SHP77 treated with DMSO at 0.1 percent for 48 hours (cell line): ENCODE measurements at places on chromosomes 16 and 17.

DNA sequence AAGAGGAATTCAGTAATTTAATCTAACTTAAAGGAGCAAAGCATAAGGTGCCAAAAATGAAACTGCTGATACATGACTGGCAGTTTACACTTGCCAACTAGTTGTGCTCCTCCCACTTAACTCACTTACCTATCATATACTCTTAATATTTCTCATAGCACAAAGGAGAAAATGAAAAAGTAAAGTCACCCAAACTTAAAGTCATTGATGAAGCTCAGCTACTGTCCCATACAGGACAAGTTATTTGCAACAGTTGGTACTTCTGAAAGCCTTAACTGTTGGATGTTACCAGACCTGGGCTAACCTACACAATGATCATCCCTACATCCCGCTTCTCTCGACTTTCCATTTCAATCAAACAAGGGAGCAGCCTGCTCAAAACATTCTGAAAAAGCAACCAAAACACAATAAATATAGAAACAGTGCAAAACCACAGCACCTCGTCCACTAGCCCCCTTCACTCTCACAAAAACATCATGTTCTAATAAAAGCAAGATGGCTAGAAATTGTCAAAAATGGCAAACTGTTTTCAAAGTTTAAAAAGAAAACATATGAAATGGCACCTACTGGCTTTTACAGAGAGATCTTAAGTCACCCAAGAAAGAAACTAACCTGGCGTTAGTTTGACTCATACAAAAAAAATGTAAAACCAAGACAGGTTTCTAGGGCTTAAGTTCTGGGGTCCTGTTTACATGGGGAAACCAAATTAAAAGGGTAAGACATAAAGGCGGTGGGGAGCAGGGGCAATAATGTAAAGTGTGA lies 868 bp downstream of the MED13 start:
- DNase-seq: no peak

DNA sequence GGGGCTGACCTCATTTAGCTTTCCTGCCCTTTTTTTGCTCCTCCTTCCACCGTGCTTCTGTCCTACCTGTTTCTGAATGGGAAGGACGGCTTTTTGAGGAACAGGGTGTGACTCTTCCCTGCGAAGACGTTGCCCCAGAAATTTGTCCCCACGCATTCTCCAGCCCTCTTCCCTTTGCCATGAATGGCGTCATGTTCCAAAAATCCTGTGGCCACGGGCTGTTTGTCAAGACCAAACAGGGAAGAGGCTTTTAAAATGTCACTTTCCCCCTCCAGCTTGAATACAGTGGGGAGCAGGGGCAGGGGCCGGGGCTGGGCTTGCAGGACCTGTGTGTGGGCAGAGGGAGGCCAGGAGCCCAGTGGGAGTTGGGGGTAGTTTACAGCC lies 13.9 kb downstream of the MPRIP start:
- no peak for DNase-seq

- no peak for DNase-seq
These were observed 15.2 kb downstream of the FLOT2 start for GRCh38 chr17:28882154-28882895.

GRCh38 chr17:1735834-1736347 lies 6.8 kb upstream of the SERPINF2 start:
- no peak for DNase-seq

DNA sequence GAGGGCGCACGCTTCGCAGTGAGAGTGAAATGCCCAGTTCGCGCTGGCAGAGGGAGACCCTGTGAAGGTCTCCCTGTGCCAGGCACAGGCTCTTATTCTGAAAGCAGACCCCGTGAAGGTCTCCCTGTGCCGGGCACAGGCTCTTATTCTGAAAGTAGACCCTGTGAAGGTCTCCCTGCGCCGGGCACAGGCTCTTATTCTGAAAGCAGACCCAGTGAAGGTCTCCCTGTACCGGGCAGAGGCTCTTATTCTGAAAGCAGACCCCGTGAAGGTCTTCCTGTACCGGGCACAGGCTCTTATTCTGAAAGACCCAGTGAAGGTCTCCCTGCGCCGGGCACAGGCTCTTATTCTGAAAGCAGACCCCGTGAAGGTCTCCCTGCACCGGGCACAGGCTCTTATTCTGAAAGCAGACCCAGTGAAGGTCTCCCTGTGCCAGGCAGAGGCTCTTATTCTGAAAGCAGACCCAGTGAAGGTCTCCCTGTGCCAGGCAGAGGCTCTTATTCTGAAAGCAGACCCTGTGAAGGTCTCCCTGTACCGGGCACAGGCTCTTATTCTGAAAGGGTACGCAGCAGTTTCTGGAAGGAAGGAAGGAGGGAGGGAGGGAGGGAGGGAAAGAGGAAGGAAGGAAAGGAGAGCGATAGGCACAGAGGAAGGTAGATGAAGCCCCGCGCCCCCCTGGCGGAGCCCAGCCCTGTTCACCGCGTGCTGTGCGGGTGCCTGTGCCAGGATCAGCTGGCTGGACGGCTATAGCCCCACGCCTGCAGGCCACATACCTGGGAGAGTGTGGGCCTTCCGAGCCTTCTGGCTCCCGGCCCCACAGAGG lies 55.3 kb downstream of the WDR45B start:
- DNase-seq: peak; percentile 68

DNA sequence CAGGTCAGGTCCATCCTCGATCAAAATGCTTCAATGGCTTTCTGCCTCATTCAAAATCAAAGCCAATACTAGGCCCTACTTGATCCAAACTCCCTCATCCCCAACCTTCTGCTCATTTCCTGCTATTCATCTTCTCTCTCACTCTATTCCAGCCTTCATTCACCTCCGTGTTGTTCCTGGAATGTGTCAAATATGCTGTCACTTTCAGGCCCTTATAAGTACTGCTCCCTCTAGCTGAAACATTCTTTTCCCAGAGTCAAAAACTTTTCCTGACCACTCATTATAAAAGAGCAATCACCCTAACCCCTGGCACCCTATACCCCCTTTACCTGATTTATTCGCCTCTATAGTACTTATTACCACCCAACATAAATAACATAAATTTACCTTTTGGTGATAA lies 303.7 kb upstream of the PMFBP1 start:
- no peak for DNase-seq

GRCh38 chr17:17993366-17993765 lies 20.7 kb downstream of the DRC3 start:
- DNase-seq: no peak

DNA sequence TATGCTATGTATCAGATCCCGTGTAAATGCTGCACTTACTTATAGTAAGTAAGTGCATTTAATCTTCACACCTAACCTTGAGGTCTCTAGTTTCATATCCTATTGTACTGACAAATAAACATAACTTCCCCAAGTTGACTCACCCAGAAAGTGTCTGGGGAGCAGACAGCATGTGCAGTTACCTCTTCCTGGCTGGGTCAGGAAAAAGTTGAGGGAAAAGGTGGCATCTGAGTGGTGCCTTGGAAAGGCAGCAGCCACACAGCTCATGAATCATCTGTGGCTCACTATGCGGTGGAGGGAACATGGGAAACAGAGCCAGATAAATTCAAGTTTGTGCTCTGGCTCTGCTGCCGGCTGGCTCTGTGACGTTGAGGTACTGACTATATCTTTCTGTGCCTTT lies 382.0 kb upstream of the DYNLRB2 start:
- DNase-seq: no peak

- no peak for DNase-seq
These were observed 834 bp downstream of the MRPL12 start for GRCh38 chr17:81703747-81704654.

GRCh38 chr16:71425746-71426068 lies 16.1 kb downstream of the TLE7 start:
- no peak for DNase-seq

DNA sequence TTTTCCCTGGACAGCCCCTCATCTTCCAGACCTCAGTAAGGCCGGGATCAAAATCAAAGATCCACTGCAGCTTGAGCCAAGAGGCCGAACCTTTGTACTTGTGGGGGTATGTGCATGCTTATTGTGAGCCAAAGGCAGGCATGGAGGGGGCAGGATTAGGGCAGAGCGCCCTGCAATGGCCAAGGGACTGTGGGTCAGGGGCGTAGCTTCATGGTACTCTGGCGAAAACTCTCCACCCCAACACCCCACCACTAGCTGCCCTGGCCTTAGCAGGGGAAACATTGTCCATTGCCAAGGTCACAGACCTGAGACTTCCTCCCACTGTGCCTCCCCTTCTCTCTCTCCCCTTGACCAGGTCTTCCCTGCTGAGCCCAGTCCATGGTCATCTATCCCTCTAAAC lies 90.1 kb downstream of the TMEM132E start:
- DNase-seq: no peak

- DNase-seq: no peak
These were observed 155.2 kb downstream of the SHISA9 start for GRCh38 chr16:13056607-13057006.

- no peak for DNase-seq
These were observed 81.4 kb downstream of the CNGB1 start for GRCh38 chr16:57889522-57889921.
